Naive thymus-derived CD8-positive, alpha-beta T cell (primary cell): ENCODE measurements at places on chromosomes 7 and 10. TPM values are rescaled to one million over a fixed set of nuclear protein-coding genes. Genes with fewer than 3 reads are reported as not detected.

Gene KIAA1549
- 0.39 TPM for total RNA-seq

Gene SLC26A5
- total RNA-seq: not detected

- no peak overlapping the region for H3K27ac ChIP-seq
- H3K27me3 ChIP-seq: no peaks in the 10 kb centered on the region
- no peak for DNase-seq
- H3K4me1 ChIP-seq: no peaks in the 10 kb centered on the region
Measured at GRCh38 chr7:68537774-68538071, 1060.6 kb upstream of the AUTS2 start.

Gene UROS
- 40.6 TPM for total RNA-seq

Gene PVRIG
- total RNA-seq: 81.5 TPM

DNA sequence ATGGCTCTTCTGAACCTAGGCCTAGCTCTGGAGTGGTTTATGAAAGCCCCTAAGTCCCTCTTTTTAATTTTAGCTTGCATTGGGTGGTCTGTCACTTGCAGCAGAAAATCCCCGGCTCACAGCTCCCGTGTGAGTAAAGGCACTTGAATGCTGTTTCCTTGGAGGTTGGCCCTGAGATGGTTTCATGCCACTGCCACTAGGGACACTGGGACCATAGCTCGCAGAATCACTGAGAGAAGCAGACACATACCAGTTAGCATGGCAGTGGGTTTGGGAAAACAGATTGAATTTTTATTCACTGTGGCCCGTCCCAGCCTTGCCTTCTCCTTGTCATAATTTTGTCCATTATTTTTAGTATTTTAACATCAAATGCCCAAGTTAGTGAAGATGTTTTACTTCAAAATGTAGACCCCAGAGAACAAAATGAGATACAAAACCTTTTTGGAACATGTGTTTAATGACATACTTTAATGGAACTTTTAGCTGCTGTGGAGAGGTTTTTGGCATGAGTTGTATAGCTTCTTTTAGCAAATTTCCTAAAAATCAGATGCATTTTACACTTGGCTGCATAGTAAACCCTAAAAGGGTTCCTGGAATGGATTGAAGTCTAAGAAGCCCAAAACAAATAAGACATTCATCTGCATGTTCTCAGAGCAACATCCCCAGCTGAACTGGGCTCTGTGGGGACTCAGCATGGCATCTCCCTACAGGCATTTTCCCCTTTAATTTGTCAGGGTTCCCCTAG lies 259.7 kb upstream of the PITRM1 start:
- H3K27me3 ChIP-seq: peaks cover 4% of the 10 kb centered on the region
- no peak overlapping the region for H3K4me3 ChIP-seq
- DNase-seq: no peak
- H3K4me1 ChIP-seq: no peaks in the 10 kb centered on the region
- no peaks in the 10 kb centered on the region for H3K36me3 ChIP-seq

Gene SGCE
- total RNA-seq: 0.36 TPM
